ENCODE measurements at places on chromosomes 4 and X.

DNA sequence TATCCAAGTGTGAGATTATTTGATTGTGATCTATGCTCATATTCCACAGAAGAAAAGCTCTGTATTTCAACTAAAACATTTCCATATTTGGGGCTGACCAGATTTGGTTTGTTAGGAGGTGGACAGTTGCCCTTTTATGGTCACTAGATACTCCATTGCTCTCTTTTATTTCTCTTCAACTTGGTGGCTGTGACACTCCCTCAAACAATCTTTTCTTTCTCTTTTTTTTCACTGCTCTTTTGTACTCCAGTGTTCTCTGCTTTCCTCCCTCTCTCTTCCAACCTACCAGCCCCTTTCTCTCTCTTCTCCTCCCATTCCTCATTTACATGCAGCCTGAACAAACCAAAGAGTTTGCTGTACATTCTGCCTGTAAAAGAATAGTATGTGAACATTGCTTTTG is 48.8 kb downstream of the RBPJ start:
- H3K27ac ChIP-seq, result no peak overlapping the region
- peaks cover 27% of the 10 kb centered on the region for H3K4me1 ChIP-seq
- no peaks in the 10 kb centered on the region for H3K27me3 ChIP-seq
- DNase-seq, result no peak

- H3K27ac ChIP-seq, result no peak overlapping the region
- no peaks in the 10 kb centered on the region for H3K4me1 ChIP-seq
- no peak overlapping the region for H3K4me3 ChIP-seq
Measured at GRCh38 chr4:113811359-113811758, 49.8 kb upstream of the CAMK2D start.

GRCh38 chr4:17336986-17337385 is 174.9 kb downstream of the QDPR start:
- no peak overlapping the region for H3K4me3 ChIP-seq
- H3K36me3 ChIP-seq, result no peaks in the 10 kb centered on the region
- no peaks in the 10 kb centered on the region for H3K4me1 ChIP-seq
- no peaks in the 10 kb centered on the region for H3K27me3 ChIP-seq

DNA sequence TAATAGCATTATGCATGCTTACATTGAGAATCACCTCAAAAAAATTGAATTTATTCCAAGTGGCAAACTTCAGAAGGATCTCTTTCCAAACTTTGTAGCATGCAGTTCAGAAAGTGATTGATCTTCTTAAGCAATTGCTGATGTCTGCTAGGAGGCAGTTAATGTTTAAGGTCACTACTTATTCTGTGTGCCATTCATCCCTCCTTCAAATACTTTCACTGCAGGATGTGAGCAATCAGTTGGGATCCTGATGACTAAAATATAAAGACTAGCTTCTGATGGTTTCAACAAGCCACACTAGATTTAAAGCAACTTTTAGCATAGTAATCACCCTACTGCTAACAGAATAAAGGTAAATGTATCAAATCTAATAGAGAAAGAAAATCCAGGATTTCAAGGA is 414.1 kb downstream of the ADGRL3 start:
- no peak overlapping the region for H3K27ac ChIP-seq
- no peak overlapping the region for H3K4me3 ChIP-seq
- H3K27me3 ChIP-seq, result no peaks in the 10 kb centered on the region
- H3K36me3 ChIP-seq, result no peaks in the 10 kb centered on the region
- H3K4me1 ChIP-seq, result no peaks in the 10 kb centered on the region

- no peak overlapping the region for H3K4me3 ChIP-seq
- no peaks in the 10 kb centered on the region for H3K4me1 ChIP-seq
- DNase-seq, result no peak
- no peak overlapping the region for H3K27ac ChIP-seq
- H3K27me3 ChIP-seq, result no peaks in the 10 kb centered on the region
- H3K36me3 ChIP-seq, result no peaks in the 10 kb centered on the region
Measured at GRCh38 chr4:108592674-108592986, 27.7 kb upstream of the RPL34 start.

DNA sequence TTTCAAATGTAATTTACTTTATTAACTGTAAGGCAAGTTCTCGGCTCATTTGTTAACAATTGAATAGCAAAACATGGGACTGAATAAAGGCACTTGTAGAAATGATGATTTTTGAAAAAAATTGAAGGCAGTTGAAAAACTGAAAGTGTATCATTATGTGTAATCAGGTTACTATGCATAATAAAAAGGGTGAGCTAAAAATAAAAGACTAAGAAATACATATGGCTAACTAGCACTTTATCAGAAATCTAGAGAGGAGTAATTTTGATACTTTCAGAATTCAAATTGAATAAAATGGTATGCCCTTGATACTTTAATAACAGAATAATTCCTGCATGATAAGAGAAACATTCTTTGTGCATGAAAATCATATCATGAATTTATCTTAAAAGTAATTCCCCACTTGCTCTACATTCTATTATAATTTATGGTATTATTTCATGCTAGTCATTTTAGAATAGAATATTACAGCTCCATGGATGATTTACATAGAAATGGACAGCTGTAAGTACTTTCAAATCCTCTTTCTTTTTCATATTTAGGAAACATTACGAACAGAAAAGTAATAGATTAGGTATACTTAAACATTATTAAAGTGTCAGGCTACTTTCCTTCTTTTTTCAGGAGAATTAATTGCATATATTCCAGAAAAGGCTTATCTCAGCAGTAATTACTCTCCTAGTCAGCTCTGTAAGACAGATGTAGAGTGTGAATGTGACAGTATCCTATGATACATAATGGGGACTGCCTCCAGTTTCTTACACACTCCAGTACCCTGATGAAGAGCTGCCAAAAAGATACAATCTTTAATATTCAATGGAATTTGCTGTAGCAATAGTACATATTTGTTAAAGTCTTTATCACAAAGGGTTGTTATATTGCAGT is 697.3 kb downstream of the CCSER1 start:
- DNase-seq, result no peak
- no peak overlapping the region for H3K4me3 ChIP-seq
- no peak overlapping the region for H3K27ac ChIP-seq
- H3K36me3 ChIP-seq, result no peaks in the 10 kb centered on the region
- no peaks in the 10 kb centered on the region for H3K4me1 ChIP-seq

Measured in psoas muscle (tissue), 8 donors.